ENCODE measurements at places on chromosomes 13 and 19.

DNA sequence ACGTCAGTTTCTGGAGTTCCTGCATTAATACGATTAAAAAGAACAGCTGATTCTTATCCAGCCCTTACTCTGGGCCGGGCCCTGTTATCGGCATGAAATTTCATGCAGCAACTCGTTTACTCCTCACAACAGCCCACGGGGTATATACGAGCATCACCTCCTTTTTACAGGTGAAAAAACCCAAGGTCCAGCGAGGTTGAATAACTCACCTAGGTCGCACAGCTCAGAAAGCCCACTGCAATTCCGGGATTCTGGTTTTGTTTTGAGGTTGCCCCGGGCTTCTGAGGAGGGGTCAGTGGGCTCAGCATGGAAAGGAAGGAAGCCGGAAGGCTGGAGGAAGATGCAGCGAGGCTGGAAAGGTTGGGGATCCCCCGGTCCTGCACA lies 577 bp upstream of the ACP7 start:
- no peak for DNase-seq

DNA sequence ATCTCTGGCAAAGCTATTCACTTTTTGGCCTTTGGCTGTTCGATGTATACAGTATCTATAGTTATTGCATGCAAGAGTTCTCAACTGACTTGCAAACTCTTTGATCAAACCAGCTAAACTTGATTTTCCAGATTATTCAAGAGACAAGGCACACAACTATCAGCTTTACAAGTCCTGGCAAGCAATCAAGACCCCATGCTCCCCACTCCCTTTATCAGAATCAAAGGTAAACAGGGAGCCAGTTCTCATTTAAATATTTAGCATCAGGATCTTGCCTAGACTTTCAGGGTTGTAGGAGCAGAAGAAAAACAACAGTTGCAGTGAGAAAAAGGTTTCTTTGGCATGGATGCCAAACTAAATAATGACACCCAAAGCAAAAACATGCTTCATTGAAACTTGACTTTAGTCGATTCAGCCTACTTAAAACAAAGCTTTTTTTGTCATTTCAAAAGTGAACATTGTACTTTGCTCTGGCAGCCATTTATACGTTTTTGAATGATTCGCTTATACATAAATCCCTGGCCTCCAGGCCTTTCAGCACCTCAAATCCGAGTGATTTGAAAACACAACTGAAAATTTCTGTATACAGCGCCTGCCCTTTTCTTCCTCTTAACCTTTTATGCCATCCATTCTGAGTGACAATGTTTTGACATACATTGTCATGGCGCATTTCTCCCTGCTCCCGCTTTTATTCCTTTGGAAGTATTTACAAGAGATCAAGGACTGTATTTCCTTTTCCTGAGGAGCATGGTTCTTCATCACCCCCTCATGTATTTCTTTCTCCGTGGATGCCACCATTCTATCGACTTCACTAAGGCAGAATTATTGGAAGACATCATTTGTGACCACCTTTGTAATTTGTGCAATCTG lies 340.8 kb downstream of the KLF5 start:
- DNase-seq = no peak

- DNase-seq = no peak
Measured at GRCh38 chr13:108361769-108362168, 92.3 kb downstream of the TNFSF13B start.

- DNase-seq = no peak
Measured at GRCh38 chr19:7833225-7834099, 3.4 kb downstream of the EVI5L start.

Data from glomerular endothelial cell (primary cell).